AG10803 (cell line): ENCODE measurements at places on chromosomes 4 and X.
A peak's percentile ranks its signal among the peaks of the same experiment; 100 is the strongest.

GRCh38 chr4:153788413-153789276 lies at the start of gene SFRP2:
SFRP2 (minus strand) TSS chr4:153789083; CDS start chr4:153788835, 248 bp downstream.
- no peak for DNase-seq

- peak; percentile 90 for DNase-seq
These were observed at the start of gene BOD1L1 for GRCh38 chr4:13627606-13628311. BOD1L1 (minus strand) TSS chr4:13627725; CDS start chr4:13627587, 138 bp downstream.

DNA sequence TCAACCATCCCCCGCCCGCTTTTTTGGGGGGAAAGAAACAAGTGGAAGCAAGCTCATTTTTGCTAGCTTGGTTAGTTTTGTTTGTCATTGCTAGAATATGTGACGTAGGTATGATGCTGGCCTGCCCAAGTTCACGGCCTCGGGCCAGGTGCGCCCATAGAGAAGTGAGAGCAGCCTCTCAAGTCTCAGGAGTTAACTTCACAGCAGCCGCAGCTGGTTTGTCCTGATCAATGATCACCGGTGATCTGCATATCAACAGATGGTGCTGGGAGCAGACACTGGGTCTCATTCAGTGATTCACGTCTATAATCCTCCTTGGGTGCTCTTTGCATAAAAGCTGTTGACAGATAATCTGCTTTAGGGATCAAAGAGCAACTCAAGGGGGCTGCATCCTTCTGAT lies 50.1 kb downstream of the ENPP6 start:
- no peak for DNase-seq

- DNase-seq: no peak
These were observed 188.0 kb upstream of the HDX start for GRCh38 chrX:84690228-84690627.

- DNase-seq: no peak
These were observed 32.9 kb downstream of the PHKA2 start for GRCh38 chrX:18951032-18951431.

GRCh38 chrX:142251680-142252079 lies 46.6 kb upstream of the MAGEC2 start:
- no peak for DNase-seq

DNA sequence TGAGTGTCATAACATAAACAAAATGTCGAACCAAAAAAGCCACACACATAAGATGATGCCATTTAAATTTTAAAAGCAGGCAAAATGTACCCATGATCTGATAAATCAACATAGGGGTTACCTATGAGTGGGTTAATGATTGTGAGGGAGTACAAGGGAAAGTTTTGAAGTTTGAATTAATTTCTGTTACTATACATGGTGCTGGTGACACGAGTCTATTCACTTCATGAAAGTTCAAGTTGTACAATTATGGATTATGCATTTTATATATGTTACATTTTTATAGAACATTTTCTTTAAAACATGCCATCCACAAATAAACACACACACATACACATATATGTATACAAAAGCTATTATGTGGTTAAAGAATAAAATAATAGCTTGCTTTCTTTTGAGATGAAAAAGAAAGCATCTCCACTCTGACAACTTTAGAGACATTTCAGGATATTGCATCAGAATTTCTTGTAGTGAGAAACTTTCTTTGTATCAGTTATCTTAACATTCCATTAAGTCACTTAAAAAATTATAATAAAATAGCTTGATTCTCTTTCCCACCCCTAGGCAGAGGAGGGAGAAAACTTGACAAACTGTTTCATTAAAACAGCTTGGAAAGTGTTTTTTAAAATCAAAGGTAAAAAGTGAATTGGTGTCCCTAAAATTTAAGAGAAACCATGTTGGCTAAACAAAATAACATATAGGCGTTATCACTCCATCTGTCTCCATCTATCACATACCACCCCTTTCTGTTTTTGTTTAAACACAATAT lies 891.8 kb upstream of the NDST4 start:
- peak; percentile 1 for DNase-seq

DNA sequence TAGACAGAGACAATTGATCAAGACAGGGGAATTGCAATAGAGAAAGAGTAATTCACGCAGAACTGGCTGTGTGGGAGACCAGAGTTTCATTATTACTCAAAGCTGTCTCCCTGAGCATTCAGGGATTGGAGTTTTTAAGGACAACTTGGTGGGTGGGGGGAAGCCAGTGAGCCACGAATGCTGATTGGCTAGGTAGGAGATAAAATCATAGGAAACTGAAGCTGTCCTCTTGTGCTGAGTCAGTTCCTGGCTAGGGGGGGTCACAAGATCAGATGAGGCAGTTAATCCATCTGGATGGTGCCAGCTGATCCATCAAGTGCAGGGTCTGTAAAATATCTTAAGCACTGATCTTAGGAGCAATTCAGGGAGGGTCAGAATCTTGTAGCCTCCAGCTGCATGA lies 358.6 kb downstream of the GPM6A start:
- DNase-seq: no peak

DNA sequence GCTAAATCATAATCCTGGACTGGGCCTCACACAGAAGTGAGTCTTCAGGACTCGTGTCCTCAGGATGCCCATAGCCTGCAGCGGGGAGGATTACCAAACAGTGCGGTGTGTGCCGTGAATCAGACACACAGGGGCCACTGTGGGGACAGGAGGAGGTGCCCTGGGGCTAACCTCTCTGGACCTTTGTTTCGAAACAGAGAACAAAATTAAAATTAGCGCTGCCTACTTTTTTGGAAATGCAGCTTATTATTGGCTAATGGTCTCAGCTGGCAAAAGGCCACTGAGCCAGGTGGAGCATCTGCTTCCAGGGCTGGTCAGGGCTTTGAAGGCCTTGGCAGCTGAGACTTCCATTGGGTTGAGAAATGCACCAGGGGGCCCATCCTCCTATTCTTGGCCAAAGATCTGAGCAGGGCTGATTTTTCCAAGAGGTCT lies 236.2 kb downstream of the EVC2 start:
- no peak for DNase-seq

- peak; percentile 3 for DNase-seq
These were observed 932.5 kb downstream of the SH3BGRL start for GRCh38 chrX:82134378-82134777.

- DNase-seq: no peak
These were observed 365.5 kb downstream of the PCDH7 start for GRCh38 chr4:31085689-31086088.

DNA sequence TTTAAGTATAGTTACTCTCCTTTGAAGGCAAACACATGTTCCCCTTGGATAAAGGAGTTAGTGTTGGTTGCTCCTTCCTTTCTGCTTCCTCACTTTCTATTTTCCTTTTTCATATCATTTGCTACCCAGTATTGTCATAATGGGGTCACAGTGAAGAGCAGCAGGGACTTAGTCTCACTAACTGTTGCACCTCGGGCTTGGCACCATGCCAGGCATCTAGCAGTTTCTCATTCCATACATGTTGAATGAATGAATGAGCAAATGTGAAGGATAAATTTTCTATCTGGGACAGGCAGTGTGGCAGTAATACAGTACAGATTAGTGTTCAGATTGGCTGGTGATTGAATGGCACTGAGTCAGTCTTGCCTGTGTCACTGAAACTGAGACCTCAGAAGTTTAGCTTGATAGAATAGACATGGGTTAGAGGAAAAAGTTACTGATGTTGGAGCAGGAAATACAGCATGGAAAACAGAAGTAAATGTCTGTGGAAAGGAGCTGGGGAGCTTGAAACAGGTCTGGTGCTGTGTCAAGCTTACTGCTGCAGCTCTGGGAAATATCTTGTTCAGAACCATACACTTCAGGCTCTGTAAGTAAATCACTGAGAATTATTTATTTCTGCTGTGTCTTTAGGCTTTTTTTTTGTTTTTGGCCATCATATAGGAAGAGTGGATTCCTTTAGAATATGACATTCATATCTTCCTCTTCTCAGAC lies 55.8 kb upstream of the PITX2 start:
- DNase-seq: no peak

DNA sequence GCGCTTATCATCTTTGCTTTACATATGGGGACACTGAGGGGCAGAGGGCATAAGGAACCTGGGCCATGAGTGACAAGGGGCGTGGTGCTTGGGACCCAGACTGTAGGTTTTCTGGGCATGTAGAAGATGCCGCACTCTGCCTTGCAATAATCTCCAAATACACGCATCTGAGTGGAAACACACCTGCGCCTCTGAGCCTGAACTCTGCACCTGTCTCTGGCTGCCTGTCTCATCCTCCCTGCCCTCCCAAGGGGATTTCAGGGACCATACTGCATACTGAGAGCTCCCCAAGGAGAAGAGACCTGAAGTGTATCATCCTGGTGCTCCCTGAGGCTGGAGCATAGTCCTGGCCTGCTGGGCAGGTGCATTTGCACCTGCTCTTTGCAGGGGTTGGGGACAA lies 34.7 kb upstream of the ASMTL start:
- DNase-seq: no peak
